ENCODE measurements at places on chromosomes 4 and X. TPM values are rescaled to one million over a fixed set of nuclear protein-coding genes. Genes with fewer than 3 reads are reported as not detected.

DNA sequence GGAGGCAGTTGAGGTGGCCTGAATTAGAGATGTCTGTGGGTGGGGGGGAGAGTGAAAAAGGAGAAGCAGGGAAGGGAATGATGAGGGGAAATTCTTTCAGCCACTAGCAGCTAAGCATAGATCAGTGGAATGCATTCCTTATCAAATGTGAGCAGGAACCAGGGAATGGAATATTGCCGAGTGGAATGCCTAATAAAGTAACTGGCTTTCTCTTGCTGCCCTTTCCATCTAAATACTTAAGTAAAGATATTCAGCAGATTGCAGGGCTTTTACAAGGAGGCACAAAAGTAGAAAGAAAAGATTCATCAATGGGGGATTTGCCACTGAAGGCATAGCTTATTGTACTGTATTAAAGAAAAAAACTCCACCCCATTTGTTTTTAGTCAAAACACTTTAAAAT, 263.0 kb upstream of the RPS6KA3 start:
- no peak for DNase-seq

DNA sequence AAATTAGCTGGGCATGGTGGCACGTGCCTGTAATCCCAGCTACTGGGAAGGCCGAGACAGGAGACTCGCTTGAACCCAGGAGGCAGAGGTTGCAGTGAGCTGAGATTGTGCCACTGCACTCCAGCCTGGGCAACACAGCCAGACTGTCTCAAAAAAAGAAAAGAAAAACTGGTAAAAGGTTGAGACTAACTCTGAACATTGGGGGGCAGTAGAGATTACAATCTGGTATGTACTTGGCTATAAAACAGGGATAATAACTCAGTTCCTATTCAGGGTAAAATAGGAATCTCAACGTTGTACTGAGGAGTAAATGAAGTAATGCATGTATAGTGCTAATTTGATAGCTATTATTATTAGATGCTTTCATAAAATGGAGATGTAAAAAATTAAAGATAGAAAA, 12.5 kb upstream of the KLF8 start:
- peak; percentile 51 for DNase-seq

DNA sequence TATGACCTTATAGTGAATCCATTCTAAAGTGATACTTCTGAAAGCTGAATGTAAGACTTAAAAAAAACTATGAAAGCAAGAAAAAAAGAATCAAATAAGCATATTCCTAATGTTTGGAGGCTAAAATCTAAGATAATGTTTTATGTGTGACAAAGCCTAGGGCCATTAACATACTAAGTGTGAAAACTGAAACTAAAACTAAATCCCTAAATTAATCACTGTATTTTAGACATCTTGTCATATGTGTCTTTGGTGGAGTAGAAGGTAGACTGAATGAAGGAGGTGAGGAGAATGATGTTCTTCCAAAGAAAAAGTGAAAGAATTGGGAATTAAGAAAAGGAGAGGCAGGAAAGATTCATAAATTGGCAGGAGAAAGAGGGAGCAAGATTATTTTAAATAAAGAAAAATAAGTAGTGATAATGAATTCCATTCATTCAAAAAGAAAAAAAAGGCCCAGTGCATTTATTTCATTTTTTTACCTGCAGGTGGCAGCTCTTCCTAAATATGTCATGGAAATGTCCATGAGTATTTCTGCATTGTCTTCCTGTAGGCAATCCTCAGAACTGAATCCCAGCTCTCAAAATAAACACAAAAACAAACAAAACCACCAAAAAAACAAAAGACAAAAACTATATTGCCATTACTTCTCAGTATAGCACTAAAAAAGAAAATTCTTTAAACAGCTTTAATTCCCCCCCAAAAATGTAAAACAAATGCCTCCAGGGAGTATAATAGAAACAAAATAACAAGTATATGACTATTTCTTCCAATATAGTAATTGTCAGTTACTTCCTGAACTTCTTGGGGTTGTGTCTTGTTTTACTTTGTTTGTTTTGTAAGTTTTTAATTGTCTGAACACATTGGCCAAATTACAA, 17.0 kb upstream of the AP1AR start:
- DNase-seq, result peak; percentile 55

GRCh38 chr4:41183021-41183553, 31.3 kb downstream of the APBB2 start:
- no peak for DNase-seq

DNA sequence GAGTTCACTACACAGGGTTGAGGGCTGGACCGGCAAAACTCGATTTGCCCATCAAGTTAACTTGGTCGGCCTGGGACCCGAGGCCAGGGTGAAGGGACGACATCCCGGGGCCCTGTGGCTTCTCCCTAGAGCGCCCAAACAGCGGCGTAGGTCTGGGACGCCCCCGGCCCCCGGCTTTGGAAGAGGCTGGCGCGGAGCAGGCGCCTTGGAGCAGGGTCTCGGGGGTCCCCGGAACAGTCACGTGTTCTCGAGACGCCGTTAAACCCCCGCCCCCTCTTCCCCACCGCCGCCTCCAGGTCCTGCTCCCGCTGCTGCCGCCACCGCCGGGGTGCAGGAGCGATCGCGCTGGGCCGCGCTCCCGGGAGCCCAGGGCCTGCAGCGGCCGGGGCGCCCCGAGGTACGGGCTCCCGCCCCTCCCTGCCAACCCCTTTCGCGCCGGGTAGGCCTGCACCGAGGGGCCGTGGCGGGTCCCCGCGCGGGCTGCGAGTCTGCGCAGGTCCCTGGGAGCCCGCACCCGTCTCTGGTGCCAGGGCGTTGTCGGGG, at the start of gene NPY5R:
Gene NPY5R, plus strand, starts transcription at position 289 of the 543 bp plus-strand sequence. CDS start 6,382 bp downstream, outside the sequence.
- no peak for DNase-seq

- DNase-seq, result no peak
Measured at GRCh38 chr4:10380735-10381134, 76.5 kb downstream of the ZNF518B start.

GRCh38 chr4:151325111-151325948, at the start of gene SH3D19:
SH3D19 (minus strand) TSS chr4:151325605; CDS start chr4:151325352, 253 bp downstream.
- DNase-seq, result peak; percentile 84

- no peak for DNase-seq
Measured at GRCh38 chr4:107618656-107619055, 101.4 kb downstream of the PAPSS1 start.

DNA sequence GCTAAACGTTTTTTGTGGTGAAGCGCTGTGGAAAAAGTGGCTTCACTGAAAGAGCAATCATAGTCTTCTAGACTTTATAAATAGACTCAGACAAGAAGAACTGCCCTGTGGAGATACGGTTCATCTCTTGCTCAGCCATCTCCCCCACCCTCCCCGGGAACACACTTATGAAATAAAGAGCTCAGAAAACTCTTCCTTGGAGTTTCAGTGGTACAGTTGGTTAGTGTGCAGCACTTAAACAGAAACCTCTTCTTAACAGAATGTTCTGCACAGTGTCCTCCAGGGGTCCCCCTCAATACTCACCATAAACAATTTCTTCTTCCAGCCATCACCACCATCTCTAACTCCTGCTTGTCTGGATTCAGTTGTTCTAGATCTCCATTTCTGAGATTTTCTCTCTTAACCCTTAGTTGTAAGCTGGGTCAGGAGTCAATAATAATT, 313.0 kb downstream of the ARHGAP10 start:
- DNase-seq, result peak; percentile 28

DNA sequence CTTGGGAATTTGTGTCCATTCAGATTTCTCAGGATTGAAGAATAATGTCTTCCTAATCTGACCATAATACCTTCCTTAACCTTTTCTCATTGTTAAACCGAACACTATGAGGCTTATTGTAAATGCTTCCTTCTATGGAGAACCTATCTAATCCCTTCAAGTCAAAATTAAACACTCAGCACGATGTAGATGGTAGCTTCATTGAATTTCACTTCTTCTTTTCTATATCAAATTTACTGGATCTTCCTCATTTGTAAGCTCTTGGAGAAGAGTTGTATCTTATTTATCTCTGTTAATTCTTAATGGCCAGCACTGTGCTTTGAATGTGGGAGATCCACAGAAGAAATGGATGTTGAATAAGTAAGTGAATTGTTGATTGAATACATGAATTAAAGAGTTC, 109.0 kb upstream of the RAPGEF2 start:
- no peak for DNase-seq

GRCh38 chr4:38082021-38082420, 121.8 kb downstream of the PTTG2 start:
- DNase-seq, result no peak

DNA sequence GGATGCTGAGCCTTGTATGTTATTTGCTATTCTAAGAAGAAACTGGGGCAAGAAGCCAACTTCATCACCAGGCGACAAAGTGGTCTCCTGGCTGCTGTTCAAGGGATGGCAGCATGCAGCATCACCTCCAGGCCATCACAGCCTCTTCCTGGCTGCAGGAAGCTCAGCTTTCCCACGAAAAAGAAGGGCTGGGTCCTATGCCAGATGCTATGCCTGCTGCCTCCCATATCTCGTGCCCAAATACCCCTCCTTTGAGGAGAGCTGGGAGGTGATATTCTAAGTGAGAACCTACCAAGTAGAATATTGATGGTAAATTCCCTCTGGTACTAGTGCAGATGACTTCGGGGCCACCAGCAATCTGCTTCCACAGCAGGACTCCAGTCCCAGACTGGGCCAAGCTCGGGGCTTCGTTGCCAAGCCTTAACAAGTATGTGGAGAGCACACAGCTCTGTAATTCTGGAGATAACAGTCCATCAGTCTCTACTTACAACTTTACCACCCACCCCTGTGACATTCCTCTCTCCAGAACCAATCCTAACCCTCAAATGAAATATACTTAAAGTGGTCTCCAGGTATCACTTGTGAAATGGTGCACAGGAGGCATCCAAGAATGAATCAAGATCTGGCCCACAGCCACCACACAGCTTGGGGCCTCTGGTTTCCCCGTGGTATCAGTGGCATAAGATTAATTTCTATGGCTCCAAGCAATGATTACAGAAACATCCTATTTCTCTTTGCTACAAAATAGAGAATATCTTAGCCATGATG, 149.3 kb downstream of the PALLD start:
- no peak for DNase-seq

- no peak for DNase-seq
Measured at GRCh38 chr4:141195095-141195707, 25.5 kb upstream of the ZNF330 start.

DNA sequence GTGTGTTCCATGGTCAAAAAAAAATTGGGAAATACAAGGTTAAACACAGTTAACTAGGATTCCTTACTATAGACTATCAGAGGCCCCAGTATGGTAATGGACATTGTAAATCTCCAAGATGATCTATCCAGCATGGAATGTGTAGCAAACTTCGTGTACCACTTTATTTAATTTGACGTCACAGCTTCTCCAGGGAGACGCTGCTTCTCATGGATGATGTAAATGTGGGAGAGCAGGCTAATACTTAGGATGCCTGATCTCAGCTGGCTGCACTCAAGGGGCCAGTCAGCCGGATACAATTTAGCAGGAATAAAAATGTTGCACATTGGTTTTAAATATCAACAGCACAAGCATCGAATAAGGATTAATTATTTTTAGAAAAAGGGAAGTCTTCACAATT, 111.7 kb upstream of the HPF1 start:
- DNase-seq, result no peak

DNA sequence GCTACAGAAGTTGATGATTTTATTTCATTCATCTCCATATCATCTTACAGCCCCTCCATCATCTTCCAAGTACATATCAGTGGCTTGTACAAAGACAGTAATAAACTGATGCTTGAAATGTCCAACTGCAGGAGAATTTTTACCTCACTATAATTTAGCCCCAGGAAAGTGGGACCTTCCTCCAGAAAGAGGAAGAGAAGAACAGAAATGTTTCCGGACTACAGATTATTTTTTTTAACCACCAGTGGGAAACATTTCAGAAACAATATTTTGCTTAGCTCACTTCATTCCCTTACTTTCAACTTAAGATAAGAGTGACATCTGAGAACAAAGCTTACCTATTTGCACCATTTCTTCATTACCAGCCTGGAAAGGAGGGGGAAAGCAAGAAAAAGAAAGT, 2.0 kb downstream of the ADAMTS3 start:
- no peak for DNase-seq

- DNase-seq, result no peak
Measured at GRCh38 chr4:139839403-139840031, 173.9 kb downstream of the MGST2 start.

DNA sequence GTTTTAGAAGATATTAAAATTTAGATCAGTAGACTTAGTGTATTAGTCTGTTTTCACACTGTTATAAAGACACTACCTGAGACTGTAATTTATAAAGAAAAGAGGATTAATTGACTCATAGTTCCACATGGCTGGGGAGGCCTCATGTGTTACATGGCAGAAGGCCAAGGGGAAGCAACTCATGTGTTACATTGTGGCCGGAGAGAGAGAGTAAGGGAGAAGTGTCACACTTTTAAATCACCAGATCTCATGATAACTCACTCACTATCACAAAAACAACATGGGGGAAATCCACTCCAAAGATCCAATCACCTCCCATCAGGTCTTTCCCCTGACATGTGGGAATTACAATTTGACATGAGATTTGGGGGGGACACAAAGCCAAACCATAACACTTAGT, 1159.7 kb upstream of the PCDH7 start:
- DNase-seq, result no peak

DNA sequence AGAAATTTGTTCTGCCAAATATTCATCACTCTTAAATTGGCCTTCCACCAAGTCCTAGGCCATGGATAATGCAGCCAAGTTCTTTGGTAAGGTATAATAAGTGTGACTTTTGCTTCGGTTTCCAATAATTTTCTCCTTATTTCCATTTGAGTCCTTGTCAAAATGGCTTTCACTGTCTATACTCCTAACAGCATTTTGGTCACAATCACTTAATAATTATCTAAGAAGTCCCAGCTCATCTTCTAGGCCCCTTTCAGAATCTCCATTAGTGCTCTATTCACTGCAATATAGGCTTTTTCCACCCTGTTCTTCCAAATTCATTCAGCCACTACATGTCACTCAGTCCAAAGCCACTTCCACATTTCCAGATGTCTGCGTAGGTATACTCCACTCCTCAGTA, 51.0 kb upstream of the SPIN4 start:
- DNase-seq, result no peak

DNA sequence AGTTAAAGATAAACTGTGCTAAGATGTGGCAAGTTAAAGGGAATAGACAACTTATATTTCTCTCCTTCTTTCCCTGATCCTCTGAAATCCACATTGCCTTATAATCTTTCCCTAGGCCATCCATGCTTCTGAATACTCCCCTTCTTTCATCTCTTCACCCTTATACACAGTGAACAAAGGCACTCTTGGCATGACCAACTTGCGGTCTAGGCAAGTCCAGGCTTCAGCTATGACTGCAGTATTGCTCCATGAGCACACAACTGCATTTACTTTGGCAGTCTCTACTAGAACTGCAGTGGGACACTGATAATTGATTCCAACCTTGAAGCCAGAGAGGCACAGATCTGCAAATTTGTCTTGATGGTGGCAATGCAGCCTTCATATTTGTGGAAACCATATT, 24.2 kb upstream of the UBA6 start:
- DNase-seq, result no peak

Gene SRPX2
- 0.28 TPM for total RNA-seq

Gene HSFX1
- total RNA-seq, result 0.86 TPM

Gene NLRP2B
- not detected for total RNA-seq

Gene RNF150
- total RNA-seq, result not detected

Gene GPRASP1
- total RNA-seq, result 0.23 TPM

Gene LRCH2
- not detected for total RNA-seq

Gene AFP
- total RNA-seq, result not detected

Gene RHOXF1
- not detected for total RNA-seq

Gene MAPK10
- 0.51 TPM for total RNA-seq

Gene BEX1
- not detected for total RNA-seq

Gene WDR45
- 46.5 TPM for total RNA-seq

Gene DRP2
- total RNA-seq, result 0.13 TPM

Gene SYTL5
- 1.8 TPM for total RNA-seq

Gene PABPC5
- total RNA-seq, result not detected

Gene ADGRG2
- not detected for total RNA-seq

Gene BMX
- total RNA-seq, result not detected

Gene MID1
- 5.5 TPM for total RNA-seq

Gene CISD2
- total RNA-seq, result 60.2 TPM

All from HT-29 (cell line).